ENCODE measurements at places on chromosomes 16 and 17.

DNA sequence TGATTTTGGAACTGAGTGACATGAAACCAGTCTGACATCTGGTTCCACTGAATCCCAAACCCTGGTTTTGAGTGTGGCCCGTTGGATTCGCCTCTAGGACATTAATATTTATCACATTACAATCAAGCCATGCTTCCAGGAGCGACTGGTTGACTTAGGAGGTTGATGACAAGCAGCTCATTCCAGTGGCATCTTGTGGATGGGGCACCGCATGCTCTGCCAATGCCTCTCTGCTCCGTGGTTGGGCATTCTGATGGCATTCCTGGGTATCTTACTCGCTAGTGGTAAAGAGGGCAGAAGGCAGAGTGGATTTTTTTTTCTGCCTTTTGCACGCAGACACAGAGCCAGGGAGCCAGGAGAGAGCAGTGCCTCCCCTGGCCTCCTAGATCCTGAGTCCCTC is 31.4 kb downstream of the CACNG4 start:
- no peak for DNase-seq

- DNase-seq, result peak; percentile 29
Observed at GRCh38 chr16:85759631-85760419, 8.9 kb upstream of the C16orf74 start.

DNA sequence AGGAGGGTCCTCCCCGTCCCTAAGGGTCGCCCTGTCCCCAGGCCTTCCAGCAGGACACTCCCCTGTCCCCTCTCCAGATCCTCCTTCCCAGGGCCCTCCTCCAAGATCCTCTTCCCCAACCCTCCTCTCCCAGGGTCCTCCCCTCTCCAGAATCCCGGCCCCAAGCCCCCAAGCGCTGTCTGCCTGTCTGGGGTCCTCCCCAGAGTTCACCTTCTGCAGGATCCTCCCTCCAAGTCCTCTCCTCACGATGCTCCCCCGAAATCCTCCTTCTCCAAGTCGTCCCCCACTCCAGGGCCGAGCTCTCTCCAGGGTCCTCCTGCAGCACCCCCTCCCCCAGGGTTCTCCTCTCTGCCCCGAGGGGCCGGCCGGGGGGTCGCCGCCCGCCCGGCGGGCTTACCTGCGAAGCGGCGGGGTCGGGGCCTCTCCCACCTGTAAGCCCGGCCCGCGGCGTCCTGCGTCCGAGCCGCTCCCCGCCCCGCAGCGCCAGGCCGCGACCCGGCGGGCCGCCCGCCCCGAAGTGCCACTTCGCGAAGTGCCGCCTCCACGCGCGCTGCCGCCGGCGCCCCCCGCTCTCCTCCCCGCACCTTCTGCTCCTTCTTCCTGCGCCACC is 678 bp upstream of the BAIAP2 start:
- DNase-seq, result no peak

GRCh38 chr16:11744075-11744470 is 1.4 kb upstream of the TXNDC11 start:
- DNase-seq, result no peak

- no peak for DNase-seq
Observed at GRCh38 chr17:71760062-71760720, 360.6 kb upstream of the SOX9 start.

DNA sequence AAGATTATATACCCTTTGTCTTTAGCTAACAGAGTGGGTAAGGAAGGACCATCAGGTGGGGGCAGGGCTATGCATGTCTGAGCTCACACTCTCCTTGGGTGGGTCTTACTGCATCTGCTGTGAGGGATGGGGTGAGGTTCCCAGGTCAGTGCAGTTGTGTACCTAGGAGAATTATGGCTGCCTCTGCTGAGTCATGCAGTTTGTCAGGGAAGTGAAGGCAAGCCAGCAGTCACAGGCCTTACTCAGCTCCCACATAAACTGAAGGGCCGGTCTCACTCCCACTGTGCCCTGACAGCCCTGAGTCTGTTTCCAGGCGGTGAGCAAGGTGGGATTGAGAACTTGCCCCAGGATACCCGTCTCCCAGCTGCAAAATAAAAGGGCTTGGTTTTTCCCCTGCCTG is 328.6 kb downstream of the MAP2K6 start:
- DNase-seq, result no peak

DNA sequence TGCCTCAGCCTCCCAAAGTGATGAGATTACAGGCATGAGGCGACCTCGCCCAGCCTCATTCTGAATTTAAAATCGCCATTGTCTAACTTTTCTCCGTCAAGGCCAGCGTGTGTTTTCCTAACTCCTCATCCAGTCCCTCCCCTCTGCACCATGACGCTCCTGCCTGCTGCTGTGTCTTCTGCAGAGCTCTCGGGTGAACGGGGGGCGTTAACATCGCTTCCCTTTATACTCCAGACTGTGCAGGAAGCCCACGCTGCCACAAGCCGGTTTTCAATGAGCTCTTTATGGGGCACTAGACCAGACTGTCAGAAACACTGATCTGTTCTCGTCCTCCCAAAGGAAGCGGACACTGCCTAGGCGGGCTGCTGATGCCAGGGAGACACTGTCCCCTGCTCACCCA is 13.2 kb downstream of the AANAT start:
- DNase-seq, result no peak

DNA sequence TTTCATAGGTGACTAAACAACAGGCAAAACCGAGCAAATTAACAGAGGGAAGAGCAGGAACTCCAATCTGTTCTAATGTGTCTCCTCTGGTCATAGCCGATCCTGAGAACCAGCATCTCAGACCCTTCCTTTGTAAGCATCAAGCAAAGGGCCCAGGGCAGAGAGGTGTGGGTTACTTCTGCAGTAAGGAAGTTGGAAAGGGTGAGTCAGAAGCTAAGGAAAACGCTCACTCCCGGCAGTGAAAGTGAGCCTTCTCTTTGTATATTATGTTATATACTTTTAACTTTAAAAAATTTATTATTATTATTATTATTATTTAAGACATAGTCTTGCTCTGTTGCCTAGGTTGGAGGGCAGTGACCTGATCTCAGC is 77.7 kb downstream of the MRM3 start:
- DNase-seq, result no peak

DNA sequence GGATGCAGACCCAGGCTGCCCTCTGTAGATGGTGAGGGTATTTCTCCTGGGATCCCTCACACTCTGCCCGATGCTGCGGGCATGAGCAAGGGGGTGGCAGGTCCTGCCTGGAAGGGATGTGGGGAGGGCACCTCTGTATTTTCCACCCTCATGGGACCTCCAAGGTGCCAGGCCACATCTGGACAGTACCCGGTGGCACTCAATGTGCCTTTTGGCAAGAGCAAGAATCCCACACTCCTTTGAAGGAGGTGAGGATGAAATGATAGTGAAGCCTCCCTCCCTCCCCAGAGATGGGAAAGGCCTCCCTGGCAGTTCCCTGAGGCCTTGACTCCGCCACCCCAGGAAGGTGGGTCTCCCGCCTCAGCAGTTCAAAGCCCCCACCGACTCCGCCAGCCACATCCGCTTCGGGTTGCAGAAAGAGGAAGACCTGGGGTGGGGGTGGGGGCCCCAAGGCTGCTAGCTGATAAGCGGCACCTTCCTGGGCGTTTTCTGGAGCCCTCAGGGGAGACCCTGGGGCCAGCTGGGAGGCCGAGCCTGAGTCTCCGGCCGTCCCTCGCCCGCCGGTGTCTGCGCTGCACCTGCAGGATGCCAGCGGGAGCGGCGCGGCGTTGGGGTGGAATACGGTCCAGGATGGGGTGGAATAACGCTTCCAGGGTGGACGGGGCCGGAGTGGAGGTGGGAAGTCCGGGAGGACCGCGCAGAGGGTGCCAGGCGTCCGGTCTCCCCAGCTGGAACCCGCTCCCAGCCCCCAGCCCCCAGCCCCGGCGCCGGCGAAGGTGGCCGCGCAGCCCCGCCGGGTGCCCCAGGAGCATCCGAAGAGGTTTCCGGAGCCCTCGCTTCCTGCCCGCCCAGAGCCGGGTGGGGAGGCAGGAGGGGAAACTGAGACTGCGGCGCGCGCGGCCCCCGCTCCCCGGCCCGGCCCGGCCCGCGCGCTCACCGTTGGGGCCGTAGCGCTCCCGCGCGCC is 718 bp downstream of the ATP2A3 start:
- peak; percentile 80 for DNase-seq

DNA sequence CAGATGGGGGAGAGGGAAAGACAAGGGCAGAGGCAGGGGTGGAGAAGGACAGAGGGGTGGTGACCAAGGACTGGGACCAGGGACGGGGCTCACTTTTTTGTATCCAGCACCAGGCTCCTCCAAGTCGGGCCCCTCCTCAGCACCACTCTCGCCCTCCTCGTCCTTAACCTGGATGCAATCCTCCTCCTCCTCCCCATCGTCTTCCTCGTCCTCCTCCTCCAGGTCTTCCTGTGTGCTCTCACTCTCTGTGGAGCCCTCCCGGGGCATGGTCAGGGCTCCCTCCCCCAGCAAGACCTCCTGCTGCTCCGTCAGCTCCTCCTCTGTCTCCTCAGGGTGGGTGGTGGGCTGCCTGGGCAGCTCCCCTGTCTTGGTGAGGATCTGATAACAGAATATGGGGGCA is 16.8 kb downstream of the G6PC3 start:
- no peak for DNase-seq

GRCh38 chr17:45702666-45703266 is 81.4 kb upstream of the CRHR1 start:
- DNase-seq, result no peak

DNA sequence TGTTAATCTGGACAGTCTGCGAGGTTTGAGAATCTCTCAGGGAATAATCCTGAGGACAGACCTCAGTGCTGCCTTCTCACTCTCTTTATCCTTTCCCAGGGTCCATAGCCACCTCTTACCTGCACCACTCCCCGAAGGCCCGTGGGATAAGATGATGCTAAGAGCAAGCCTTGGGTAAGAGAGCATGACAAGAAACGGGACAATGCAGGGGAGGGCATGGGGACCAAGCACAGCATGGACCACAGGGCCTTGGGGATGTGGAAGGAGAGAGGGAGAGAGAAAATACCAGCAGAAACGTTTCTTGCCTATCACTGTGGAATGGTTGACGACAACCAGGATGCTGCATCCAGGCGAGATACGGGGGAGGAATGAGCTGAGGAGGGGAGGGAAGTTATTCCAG is 8.3 kb upstream of the SDR42E1 start:
- DNase-seq, result no peak

- DNase-seq, result no peak
Observed at GRCh38 chr17:42027961-42028790, 8.3 kb downstream of the NKIRAS2 start.

GRCh38 chr17:44911133-44912001 is 3.9 kb downstream of the GFAP start:
- DNase-seq, result peak; percentile 69

GRCh38 chr17:17730250-17730935 is 49.1 kb downstream of the RAI1 start:
- DNase-seq, result no peak

DNA sequence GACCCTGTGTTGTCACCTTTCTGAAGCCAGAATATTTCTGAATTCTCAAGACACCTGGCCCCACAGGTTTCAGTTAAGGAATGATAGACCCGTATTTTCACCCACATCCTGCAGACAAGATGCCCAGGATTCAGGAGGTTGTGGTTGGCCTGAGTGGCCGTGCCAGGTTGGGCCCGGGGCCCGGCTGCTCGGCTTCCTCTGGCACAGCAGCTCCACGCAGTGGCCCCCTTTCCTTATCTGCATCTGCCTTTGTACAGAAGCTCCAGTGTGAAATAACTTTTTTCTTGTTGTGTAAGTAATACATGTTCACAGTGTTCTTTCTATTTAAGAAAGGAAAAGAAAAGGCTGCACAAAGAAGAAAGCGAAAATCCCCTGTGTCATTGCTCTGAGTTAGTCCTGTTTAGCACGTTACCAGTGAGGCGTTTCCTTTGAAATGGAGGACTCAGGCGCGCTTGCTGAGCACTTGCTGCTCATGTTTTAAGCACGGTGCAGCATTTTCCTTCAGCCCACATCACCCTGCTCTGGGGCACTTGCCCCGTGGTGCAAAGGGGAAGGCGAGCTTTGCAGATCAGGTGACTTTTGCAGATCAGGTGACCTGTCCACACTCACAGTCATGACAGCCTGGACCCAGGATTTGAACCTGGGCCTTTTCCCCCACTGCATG is 12.8 kb downstream of the ZC3H18 start:
- DNase-seq, result no peak

DNA sequence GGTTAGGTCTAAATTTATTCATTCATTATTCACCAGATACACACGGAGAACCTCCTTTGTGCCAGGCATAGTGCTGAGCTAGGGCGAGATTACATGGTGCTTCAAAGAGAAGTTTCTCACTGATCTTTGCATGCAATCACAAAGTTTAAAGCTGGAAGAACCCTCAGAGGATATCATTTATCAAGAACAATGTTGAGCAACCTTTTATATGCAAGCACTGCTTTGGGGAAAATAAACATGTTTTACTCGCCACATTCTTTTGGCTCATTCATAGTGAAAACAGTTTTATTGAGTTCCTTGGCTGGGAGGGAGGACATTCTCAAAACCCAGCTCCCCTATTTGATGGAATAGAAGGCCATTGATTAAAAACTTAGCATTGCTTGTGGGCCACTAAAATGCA is 49.8 kb upstream of the XYLT1 start:
- DNase-seq, result no peak

GRCh38 chr17:55540414-55541091 is 29.3 kb upstream of the SMIM36 start:
- no peak for DNase-seq

DNA sequence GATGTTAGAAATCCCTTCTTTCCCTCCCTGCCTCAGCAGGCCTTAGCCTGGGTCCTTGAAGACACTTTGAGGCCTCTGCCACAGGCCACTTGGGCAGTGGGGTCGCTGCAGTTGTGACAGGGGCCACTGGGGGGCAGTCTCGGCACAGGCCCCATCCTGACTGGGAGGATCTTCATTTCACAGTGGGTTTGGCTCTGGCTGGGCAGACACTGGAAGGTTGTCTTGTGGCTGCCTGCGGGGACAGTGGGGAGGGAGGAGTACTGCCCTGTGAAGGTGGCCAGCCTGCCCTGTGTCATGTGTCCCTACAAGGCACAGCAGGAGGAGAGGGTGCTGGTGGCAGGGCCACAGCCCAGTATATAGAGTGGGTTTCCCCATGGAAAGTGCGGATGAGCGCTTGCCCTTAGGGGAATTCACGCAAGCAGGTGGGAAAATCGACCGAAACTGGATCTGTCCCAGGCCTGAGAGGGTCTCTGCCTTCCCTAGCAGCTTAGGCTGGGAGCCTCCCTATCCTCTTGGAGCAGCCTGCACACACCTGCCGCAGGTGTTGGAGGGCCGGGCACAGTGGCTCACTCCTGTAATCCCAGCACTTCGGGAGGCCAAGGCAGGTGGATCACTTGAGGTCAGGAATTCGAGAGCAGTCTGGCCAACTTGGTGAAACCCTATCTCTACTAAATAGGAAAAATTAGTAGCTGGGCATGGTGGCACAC is 28.8 kb downstream of the GINS2 start:
- DNase-seq, result peak; percentile 81

DNA sequence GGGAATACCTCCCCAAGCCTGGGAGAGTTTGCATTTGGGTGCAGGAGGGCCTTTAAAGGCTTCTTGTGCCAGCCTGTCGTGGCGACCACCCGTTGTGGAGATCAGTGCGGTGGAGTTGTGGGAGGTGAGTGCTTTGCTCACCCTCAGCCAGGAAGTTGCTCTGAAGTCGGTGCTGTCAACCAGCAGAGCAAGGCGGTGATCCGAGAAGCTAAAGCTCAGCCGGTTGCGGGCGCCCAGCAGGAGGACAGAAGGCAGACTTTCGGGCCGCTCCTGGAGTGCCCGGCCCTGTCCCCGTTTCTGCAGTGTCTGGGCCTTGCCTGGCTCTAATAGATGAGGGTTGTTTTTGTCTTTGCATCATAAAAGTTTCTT is 1.4 kb downstream of the UBE2I start:
- DNase-seq, result peak; percentile 54

All from activated naive CD4-positive, alpha-beta T cell treated with anti-CD3 and anti-CD28 coated beads for 36 hours (primary cell).